NCI-H1105 treated with DMSO at 0.1 percent for 48 hours (cell line): ENCODE measurements at places on chromosomes 6 and 20.
A peak's percentile ranks its signal among the peaks of the same experiment; 100 is the strongest.

DNA sequence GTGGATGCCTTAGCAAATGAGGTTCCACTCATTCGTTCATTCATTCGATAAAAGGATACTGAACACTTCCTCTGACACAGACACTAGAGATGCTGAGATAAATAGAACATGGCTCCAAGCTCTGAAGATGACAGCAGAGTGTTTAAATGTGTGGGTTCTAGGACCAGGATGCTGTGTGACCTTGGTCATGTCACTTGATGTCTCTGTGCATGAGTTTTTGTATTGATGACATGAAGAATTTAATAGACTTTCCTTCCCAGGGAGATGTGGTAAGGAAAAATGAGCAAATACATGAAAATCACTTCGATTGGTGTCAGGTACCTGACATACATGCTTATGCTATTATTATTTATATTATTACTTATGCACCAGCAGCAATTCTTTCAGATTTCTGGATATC lies 34.3 kb upstream of the CD83 start:
- DNase-seq, result no peak

DNA sequence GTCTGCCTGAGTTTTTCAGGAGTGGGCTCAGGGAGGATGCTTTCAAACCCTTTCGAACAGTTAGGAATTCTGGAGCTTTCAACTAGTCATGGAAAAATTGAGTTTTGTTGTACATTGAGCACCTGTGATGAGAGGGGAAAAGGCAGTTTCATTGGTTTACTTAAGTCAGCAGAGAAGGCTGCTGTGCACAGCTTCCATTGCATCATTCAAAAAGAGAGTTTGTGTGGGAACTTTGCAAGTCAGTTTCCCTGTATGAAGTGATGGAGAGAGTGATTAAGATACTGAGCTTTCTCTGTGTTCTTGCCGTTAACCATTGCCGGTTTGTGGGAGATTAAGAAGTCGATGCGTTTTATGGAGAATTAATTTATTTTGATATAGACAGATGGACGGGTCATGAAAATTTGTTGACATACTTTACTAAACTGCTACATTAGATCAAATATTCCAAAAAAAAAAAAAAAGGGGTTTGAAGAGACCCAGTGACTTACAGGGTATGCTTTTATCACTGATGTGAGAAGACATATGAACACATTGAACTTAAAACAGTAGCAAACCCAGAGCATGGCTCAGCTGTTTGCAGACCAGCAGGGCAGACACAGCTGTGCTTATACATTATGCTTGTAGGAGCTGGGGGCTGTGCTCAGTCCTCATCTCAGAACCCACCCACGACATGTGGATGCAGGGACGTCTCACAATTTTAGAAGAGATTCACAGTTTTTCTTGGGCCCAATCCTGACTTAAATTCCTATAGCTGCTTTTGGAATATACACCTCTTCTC lies 234.1 kb downstream of the SOX4 start:
- DNase-seq, result no peak

- DNase-seq, result no peak
Measured at GRCh38 chr6:76862936-76863335, 600.4 kb downstream of the HTR1B start.

DNA sequence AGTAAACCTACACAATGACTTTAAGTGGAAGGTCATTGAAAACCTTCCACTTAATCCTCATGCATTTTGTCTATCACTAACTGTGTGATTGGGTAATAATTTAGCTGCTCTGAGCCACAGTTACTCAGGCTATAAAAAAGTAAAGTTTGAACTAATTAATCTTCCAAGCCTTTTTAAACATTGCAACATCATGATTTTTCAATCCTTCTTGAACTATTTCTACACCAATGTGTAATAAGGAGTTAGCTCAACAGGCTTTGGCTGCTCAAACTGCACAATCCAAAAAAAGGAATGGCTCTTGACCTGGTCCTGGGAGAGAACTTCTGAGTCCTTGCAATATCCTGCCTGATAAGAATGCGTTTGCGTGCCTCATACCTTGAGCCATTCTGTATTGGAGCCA lies 34.8 kb upstream of the FILIP1 start:
- no peak for DNase-seq

DNA sequence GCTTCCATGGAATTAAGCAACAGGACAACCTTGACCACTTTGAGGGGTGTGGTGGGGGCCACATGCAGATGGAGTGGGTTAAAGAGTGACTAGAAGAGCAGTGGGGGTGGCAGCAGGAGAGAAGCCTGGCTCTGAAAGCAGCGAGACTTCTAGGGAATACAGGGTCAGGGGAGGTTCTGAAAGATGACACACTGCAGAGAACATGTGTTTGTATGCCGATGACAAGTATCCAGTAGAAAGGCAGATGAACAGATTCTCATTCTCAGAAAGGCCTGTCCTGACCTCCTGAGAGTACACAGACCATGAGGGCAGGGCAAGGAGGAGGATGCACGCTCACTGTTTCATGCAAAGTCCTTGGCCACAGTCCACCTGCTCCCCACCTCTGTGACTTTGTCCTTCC lies 2.9 kb downstream of the LPA start:
- no peak for DNase-seq

- no peak for DNase-seq
Measured at GRCh38 chr6:134398453-134398852, 80.5 kb upstream of the SGK1 start.

- no peak for DNase-seq
Measured at GRCh38 chr6:74645108-74645849, 560.6 kb downstream of the COL12A1 start.

DNA sequence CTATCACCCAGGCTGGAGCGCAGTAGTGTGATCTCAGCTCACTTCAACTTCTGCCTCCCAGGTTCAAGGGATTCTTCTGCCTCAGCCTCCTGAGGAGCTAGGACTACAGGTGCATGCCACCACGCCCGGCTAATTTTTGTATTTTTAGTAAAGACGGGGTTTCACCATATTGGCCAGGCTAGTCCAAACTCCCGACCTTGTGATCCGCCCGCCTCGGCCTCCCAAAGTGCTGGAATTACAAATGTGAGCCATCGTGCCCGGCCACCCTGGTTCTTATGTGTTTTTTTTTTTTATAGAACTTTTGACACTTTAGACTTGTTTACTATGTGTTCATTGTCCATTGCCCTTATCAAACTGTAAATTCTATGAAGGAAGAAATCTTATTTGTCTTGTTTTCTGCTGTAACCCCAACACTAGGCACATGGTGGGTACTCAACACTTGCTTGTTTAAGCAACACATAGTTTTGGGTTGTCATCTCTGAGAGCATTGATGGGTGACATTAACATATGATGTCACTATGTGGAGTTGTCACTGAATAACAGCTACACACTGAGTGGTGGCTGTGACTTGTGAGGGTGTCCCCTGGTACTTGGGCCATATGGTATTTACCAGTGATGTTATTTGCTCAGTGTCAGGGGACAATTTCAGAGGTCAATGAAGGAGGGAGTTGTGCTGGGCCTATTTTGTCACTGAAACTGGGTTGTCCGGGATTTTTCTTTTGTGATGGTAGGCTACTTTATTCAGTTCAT lies 1.5 kb upstream of the PXMP4 start:
- DNase-seq, result no peak

GRCh38 chr6:14767226-14767625 lies 478.6 kb upstream of the JARID2 start:
- DNase-seq, result peak; percentile 32

- no peak for DNase-seq
Measured at GRCh38 chr6:158029668-158030230, 48.1 kb downstream of the SYNJ2 start.

DNA sequence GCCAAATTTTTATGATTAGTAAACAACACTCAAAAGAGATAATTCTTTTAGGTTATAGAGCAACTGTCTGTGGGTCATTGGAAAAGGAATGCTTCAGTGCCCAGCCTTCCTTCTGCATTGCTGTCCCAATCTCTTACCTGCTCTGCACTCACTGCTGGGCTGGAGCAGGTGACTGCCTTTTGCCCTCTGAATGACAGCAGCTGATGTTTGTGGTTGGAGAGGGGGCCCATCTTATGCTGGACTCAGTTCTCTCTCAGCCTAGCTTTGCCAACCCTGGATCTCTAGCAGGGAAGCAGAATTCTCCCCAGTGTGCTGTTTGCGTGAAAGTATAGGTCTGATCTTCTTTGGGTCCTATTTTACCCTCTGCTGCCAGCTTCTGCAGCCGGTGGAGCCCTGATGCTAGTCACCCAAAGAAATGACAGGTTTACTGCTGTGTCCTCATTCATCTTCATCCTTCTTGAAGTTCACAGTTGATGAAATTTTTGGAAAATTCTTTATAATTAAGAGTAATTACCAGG lies 193.5 kb downstream of the ARID1B start:
- DNase-seq, result no peak

DNA sequence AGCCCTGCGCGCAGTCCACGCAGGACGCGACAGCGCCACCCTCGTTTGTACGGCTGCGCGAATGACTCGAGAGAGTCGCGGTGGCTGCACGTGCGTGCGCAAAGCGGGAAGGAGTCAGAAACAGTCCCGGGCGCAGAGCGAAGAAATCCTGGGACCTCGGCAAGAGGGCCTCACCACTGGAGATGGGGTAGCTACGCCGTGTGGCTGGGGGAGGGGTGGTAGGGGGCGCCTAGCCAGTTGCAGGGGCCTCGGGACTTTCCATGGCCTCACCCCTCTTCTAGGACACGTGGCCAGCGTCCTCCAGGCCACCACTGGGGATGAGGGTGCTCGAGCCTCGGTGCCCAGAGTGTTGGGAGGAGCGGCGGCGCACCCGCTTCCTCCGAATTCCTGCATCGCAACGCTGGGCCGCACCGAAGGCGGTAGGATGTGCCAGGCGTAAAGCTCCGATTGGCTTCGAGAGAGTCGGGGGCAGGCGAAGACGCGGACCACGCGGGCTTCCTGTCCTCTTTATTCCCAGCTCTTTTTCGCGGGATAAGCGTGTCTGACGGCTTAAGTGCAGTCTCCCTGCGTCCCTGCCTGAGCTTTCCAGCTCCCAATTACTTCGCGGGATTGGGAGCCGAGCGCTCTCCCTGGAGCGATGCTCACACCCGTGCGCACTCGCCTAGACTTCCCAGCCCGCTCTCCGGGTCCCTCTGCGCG lies 38.7 kb downstream of the NCR2 start:
- DNase-seq, result peak; percentile 51

DNA sequence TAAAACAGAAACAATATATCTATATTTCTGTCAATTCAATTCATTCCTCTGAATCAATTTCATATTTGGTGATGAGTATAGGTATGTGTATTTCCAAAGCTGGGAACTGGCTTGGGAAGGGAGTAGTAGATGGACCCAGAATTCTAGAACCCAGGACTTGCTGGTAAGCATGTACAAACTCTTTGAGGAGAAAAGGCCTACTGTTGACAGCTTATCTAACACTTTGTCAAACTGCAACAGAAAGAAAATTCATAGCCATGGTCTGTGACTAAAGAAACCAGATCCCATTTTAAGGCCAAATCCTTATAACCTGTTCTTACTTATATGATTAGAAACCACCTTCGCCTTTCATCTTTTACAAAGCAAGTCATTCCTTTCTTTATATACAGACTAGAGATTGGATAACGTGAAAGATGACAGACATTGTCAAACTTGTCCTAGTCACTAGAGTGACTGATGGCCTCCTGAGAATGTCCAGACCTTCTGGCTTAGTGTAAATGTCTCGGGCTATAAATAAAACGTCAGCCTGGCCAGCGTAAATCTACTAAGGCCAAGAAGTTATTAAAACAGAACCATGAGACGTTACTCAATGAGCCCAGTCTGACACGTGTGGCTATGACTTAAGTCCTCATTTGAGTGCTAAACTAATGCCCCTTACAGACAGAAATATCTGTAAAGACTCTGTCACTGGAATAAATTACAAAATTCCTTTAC lies 152.3 kb downstream of the ALDH8A1 start:
- no peak for DNase-seq

DNA sequence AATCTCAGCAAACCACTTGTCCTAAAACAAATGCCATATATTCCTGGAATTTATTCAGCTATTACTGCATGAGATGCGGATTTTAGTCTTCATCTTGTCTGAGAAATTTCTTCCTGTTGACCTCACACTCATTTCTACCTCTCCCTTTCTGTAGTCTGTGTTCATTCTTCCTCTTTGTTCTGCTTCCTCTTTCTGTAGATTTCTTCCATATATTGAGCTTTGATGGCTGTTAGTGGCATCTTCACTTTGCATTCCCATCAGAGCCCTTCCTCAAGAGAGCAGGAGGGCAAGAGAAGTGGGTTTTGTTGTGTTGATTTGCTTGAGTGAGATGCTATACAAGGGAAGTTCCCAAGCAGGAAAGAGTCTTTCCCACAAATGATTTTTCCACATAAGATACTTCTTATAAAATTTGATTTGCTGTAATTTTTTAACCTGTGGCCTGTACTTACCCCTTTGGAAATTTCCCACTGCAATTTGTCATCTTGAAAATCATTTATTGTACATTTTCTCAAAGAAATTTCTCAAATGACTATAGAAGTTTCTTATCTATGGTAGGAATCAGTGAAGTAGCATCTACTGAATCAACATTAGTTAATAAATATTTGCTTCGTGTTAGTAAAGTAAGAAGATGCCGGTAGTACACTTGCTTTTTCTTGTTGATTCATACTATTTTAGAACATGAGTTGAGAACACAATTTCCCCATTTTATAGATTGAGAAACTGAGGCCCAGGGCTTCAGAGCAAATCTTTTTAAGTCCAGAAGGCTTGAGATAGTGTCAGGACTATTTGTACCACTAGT lies 43.8 kb downstream of the MAP3K4 start:
- DNase-seq, result no peak

GRCh38 chr6:362231-362923 lies 29.2 kb upstream of the IRF4 start:
- no peak for DNase-seq

DNA sequence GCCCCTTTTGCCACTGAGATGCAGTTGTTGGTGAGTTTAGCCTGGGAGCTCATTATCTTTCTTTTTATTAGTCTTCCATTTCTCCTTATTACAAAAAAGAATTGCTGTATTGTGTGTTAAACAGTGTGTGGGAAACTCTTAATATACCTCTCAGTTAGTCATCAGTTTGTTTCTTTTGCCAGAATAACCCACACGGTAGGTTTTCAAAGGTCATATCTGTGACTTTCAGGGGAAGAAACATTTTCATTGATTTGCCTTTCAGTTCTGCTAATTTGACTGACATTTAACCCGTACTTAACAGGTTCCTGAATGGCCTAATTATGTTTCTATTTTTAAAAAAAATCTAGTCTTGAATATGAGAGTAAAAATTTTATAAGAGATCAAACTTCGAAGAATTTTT lies 145.3 kb downstream of the KHDC1L start:
- no peak for DNase-seq

DNA sequence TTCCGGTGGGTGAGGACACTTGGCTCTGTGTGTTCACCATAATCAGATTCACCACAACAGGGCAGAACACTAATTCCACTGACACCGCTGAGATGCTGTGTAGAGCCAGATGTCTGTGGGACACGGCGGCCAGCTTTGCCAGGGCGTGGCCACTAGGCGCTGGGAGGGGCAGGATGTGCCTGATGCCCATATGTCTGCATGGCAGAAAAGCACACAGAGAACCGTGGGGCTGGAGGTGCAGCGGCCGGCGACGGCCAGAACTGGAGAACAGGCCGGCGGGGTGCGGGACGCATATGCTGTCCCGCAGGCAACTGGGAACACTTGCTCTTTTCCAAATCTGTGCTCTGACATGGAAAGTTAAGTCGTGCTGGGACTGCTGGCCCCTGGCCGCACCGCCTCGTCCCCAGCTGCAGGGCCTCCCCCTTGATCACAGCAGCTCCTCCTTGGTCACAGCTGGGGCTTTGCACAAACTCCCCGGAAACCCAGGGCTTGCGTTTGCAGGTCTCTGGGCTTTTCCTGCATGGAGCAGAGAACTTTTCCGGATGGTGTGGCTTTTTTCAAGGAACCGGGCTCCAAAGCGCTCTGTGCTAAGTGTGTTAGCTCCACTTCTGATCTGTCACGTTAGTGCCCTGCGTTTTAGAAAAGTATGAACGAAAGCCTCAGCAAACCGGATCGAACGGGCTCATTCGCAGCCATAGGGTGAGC lies 31.1 kb downstream of the NTSR1 start:
- DNase-seq, result no peak

- DNase-seq, result no peak
Measured at GRCh38 chr6:107635057-107635515, 145.2 kb downstream of the SOBP start.
